CD4-positive, alpha-beta memory T cell (primary cell): ENCODE measurements at places on chromosomes 12 and 14.

DNA sequence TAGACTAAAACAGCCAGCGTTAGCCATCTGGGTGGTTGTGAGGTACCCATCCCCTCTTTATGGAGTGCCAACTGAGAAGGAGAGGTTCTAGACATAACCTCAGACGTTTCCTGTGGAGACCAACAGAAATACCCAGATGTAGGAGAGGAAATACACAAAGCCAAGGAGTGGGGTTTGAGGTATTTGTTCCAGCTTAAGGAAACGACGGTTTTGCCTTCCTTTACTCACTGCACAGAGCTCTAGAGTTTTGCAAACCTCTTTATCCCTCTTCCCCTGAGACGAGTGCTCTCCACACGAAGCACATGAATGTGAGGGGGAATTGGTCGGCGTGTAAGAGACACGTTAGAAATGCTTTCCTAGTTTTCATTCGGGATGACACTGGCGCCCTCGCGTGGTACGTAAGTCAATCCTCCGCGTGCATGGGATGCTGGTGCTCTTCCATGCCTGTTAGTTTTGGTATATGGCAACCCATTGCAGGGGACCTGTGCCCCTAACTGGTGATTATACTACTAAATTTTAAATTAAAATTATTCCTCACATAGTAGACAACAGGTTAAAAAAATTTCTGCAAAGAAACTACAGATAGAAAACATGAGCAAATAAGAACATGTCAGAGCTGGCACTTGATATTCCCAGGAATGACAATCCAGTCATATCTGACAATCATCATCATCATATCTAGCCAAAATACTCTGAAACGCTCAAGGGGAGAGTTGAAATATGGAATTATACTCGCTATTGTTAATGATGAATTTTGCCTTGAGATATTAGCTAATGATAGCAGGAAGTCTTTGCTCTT lies 121.7 kb downstream of the PPM1H start:
- no peak for DNase-seq

- DNase-seq: no peak
These were observed 678 bp downstream of the TRMT61A start for GRCh38 chr14:103529383-103530365.

GRCh38 chr12:104472748-104473147 lies 16.0 kb downstream of the CHST11 start:
- DNase-seq: no peak

DNA sequence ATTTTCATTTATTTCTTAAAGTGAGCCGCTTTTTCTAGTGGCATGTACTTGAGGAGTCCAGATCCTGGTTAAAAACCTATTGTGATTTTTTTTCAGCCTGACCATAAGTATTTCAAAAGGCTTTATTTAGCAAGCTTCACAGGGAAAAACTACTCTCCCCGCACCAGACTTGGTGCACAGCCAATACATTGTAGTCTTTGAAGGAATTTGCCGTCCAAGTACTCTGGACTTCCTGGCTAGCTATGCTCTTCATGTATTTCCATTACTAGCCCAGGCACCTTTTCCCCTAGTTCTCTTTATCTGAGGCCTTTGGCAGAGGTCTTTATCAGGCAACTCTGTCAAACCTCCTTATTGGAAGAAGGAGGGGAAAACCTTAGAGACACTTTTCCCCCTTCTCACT lies 234.7 kb downstream of the CCDC91 start:
- no peak for DNase-seq
